ENCODE measurements at places on chromosomes 12 and 14. TPM values are rescaled to one million over a fixed set of nuclear protein-coding genes. Genes with fewer than 3 reads are reported as not detected.

MUCL1 gene
- total RNA-seq: not detected

KRT72 gene
- not detected for total RNA-seq

GNB3 gene
- total RNA-seq: not detected

ZNF740 gene
- total RNA-seq: 10.8 TPM

KLRB1 gene
- 0.97 TPM for total RNA-seq

TSPAN11 gene
- total RNA-seq: 0.27 TPM

ENDOU gene
- 112 TPM for total RNA-seq

LGALS3 gene
- 373 TPM for total RNA-seq

PKP2 gene
- 22.5 TPM for total RNA-seq

HPD gene
- total RNA-seq: not detected

DNA sequence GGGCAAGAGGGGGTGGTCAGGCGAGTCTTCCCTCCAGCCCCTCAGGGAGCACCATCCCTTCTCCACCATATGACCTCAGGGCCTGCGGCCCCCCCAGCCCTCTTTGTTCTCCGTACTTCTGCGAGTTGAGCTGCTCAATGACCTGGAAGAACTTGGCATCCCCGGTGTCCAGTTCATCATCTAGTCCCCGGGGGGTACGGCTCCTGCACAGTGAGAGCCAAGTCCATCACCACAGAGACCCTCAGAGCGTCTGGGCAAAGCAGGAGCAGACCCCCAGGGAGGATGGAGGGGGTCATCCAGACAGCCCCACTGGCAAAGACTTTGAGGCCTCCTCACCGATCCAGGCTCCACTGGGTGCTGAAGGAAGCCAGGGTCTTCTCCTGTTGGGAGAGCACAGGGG, 8.9 kb downstream of the ADCY4 start:
- no peak for DNase-seq
- H3K36me3 ChIP-seq: no peaks in the 10 kb centered on the region
- H3K4me1 ChIP-seq: no peaks in the 10 kb centered on the region
- no peak overlapping the region for H3K27ac ChIP-seq
- no peaks in the 10 kb centered on the region for H3K27me3 ChIP-seq
- no peak overlapping the region for H3K4me3 ChIP-seq

GRCh38 chr14:100542619-100543205, 44.5 kb downstream of the BEGAIN start:
- H3K4me1 ChIP-seq: peaks cover 22% of the 10 kb centered on the region
- DNase-seq: no peak
- no peak overlapping the region for H3K4me3 ChIP-seq
- no peaks in the 10 kb centered on the region for H3K27me3 ChIP-seq
- no peaks in the 10 kb centered on the region for H3K36me3 ChIP-seq

DNA sequence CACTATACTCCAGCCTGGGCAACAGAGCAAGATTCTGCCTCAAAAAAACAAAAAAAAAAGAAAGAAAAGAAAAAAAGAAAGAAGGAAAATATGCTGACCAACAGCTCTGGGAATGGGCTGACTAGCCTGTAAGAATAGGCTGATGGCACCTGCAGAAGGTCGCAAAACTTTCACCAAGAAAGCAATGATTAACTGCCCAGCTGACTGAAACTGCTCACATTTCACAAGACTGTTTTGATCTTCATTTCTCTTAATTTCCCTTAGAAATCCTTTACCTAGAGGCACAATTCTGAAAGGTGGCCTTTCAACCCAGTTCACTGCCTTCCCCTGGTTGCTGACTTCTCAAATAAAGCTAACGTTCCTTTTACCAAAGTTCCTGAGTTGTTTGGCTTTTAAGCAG, 12.4 kb downstream of the BEST3 start:
- H3K27me3 ChIP-seq: no peaks in the 10 kb centered on the region
- H3K4me3 ChIP-seq: no peak overlapping the region
- no peaks in the 10 kb centered on the region for H3K36me3 ChIP-seq
- H3K27ac ChIP-seq: no peak overlapping the region
- DNase-seq: no peak

- H3K4me3 ChIP-seq: no peak overlapping the region
- H3K27me3 ChIP-seq: no peaks in the 10 kb centered on the region
- H3K27ac ChIP-seq: no peak overlapping the region
- no peaks in the 10 kb centered on the region for H3K36me3 ChIP-seq
- no peak for DNase-seq
Measured at GRCh38 chr14:30158299-30158698, 230.7 kb upstream of the PRKD1 start.

DNA sequence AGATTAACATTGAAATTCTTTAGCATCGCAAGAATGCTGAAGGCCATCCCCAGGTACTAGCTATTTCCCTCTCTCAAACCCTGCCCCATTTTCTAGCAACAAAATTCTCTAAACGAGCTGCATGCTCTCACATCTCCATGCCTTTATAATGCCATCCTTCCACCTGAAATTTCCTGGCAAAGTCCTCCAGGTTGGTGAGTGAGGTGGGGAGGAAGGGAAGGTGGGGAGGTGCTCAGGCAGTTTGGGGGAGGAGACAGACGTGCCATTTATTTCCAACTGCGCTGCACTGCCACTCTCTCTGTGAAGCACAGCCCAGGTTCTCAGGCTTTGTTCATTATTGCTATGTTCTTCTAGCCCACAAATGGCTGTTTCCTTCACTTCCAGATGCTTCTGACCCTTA, 208.4 kb downstream of the PAWR start:
- H3K4me1 ChIP-seq: no peaks in the 10 kb centered on the region
- H3K27me3 ChIP-seq: no peaks in the 10 kb centered on the region
- no peaks in the 10 kb centered on the region for H3K36me3 ChIP-seq
- DNase-seq: no peak
- no peak overlapping the region for H3K27ac ChIP-seq

GRCh38 chr14:51087031-51087441, 7.9 kb downstream of the TRIM9 start:
- no peak for DNase-seq
- no peak overlapping the region for H3K27ac ChIP-seq
- H3K36me3 ChIP-seq: no peaks in the 10 kb centered on the region
- no peaks in the 10 kb centered on the region for H3K27me3 ChIP-seq

DNA sequence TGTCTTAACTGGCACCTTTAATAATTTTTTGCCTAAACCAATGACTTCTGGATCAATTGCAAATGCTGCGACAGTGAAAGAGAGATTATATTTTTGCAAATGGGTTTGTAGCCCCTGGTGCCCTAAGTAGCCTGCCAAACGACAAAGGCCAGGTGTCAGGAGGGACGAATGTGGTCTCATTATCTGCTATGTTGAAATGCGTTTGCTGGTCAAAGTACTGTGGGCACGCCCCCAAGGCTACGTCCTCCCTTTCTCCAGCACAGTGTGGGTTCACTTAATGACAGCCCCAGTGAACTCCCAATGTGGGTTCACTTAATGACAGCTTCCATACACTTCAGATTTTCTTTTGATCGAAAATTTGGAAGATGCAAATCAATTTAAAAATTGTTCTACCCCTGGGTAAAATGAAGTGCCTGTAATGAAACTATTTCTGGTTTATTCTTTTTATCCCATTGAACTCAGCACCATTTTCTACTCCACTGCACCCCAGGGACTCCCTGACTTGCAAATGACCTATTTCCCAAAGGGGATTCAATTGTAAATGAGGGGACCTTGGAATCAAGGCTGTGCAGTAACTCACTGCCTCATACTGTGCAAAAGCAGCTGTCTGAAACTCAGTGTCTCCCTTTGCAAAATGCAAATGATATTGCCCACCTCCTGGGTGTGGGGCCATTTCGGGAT, 1.4 kb downstream of the SERPINA11 start:
- H3K27me3 ChIP-seq: no peaks in the 10 kb centered on the region
- H3K36me3 ChIP-seq: no peaks in the 10 kb centered on the region
- no peak for DNase-seq
- H3K4me3 ChIP-seq: no peak overlapping the region
- no peak overlapping the region for H3K27ac ChIP-seq

GRCh38 chr12:98417266-98417665, 98.1 kb upstream of the TMPO start:
- H3K27ac ChIP-seq: no peak overlapping the region
- DNase-seq: no peak
- H3K27me3 ChIP-seq: no peaks in the 10 kb centered on the region
- H3K4me1 ChIP-seq: peaks cover 26% of the 10 kb centered on the region
- H3K36me3 ChIP-seq: no peaks in the 10 kb centered on the region
- no peak overlapping the region for H3K4me3 ChIP-seq

- H3K36me3 ChIP-seq: no peaks in the 10 kb centered on the region
- H3K27me3 ChIP-seq: no peaks in the 10 kb centered on the region
- no peak for DNase-seq
- no peaks in the 10 kb centered on the region for H3K4me1 ChIP-seq
- H3K4me3 ChIP-seq: no peak overlapping the region
Measured at GRCh38 chr12:73221836-73222235, 949.7 kb downstream of the TRHDE start.

- H3K27me3 ChIP-seq: no peaks in the 10 kb centered on the region
- H3K4me3 ChIP-seq: no peak overlapping the region
- DNase-seq: no peak
- peaks cover 26% of the 10 kb centered on the region for H3K4me1 ChIP-seq
- H3K36me3 ChIP-seq: no peaks in the 10 kb centered on the region
- H3K27ac ChIP-seq: peak overlapping the region; percentile 91
Measured at GRCh38 chr12:6368906-6369525, 6.3 kb downstream of the SCNN1A start.

DNA sequence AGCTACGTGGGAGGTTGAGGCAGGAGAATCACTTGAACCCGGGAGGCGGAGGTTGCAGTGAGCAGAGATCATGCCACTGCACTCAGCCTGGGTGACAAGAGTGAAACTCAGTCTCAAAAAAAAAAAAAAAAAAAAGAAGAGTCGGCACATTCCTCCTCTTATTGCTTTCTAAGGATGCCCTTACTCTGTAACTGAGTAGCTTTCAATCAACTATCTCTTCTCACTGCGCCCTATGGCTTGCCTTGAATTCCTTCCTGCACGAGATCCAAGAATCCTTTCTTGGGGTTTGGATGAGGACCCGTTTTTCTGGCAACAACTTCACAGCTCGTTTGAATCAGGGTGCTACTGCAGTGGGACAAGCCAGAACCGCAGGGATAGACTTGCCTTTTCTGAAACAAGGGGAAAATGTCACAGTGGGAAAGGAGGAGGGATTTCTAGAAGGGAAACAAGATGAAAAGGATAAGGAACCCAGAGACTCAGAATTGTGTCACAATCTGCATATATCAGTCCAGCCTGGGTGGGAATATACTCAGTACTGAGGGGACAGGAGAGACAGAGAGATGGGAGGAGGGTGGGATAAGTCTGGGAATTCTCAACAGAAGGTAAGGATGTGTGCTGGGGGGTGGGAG, 16.1 kb upstream of the RND1 start:
- DNase-seq: no peak
- no peak overlapping the region for H3K27ac ChIP-seq
- H3K27me3 ChIP-seq: no peaks in the 10 kb centered on the region
- peak overlapping the region; percentile 29 for H3K4me3 ChIP-seq
- no peaks in the 10 kb centered on the region for H3K4me1 ChIP-seq

GRCh38 chr12:89650239-89650638, 58.4 kb downstream of the ATP2B1 start:
- no peak overlapping the region for H3K27ac ChIP-seq
- H3K4me3 ChIP-seq: no peak overlapping the region
- no peaks in the 10 kb centered on the region for H3K27me3 ChIP-seq
- no peaks in the 10 kb centered on the region for H3K4me1 ChIP-seq
- H3K36me3 ChIP-seq: no peaks in the 10 kb centered on the region
- no peak for DNase-seq

GRCh38 chr12:67484791-67485480, 163.6 kb upstream of the DYRK2 start:
- DNase-seq: no peak
- peaks cover 13% of the 10 kb centered on the region for H3K4me1 ChIP-seq
- no peaks in the 10 kb centered on the region for H3K27me3 ChIP-seq
- no peaks in the 10 kb centered on the region for H3K36me3 ChIP-seq

- no peak overlapping the region for H3K4me3 ChIP-seq
- H3K36me3 ChIP-seq: no peaks in the 10 kb centered on the region
- no peak overlapping the region for H3K27ac ChIP-seq
- H3K4me1 ChIP-seq: no peaks in the 10 kb centered on the region
Measured at GRCh38 chr12:132103542-132104308, 40.4 kb downstream of the DDX51 start.

- no peaks in the 10 kb centered on the region for H3K27me3 ChIP-seq
- no peak for DNase-seq
- H3K4me3 ChIP-seq: no peak overlapping the region
- no peaks in the 10 kb centered on the region for H3K36me3 ChIP-seq
- H3K4me1 ChIP-seq: no peaks in the 10 kb centered on the region
Measured at GRCh38 chr12:87766044-87766443, 263.2 kb downstream of the C12orf50 start.

GRCh38 chr12:88958946-88959345, 378.7 kb upstream of the KITLG start:
- no peaks in the 10 kb centered on the region for H3K36me3 ChIP-seq
- H3K27me3 ChIP-seq: peaks cover 14% of the 10 kb centered on the region
- no peak overlapping the region for H3K4me3 ChIP-seq
- no peaks in the 10 kb centered on the region for H3K4me1 ChIP-seq

- no peaks in the 10 kb centered on the region for H3K4me1 ChIP-seq
- no peak for DNase-seq
- H3K4me3 ChIP-seq: no peak overlapping the region
- H3K27me3 ChIP-seq: no peaks in the 10 kb centered on the region
- no peak overlapping the region for H3K27ac ChIP-seq
- no peaks in the 10 kb centered on the region for H3K36me3 ChIP-seq
Measured at GRCh38 chr12:51475543-51475942, 50.9 kb downstream of the SLC4A8 start.

DNA sequence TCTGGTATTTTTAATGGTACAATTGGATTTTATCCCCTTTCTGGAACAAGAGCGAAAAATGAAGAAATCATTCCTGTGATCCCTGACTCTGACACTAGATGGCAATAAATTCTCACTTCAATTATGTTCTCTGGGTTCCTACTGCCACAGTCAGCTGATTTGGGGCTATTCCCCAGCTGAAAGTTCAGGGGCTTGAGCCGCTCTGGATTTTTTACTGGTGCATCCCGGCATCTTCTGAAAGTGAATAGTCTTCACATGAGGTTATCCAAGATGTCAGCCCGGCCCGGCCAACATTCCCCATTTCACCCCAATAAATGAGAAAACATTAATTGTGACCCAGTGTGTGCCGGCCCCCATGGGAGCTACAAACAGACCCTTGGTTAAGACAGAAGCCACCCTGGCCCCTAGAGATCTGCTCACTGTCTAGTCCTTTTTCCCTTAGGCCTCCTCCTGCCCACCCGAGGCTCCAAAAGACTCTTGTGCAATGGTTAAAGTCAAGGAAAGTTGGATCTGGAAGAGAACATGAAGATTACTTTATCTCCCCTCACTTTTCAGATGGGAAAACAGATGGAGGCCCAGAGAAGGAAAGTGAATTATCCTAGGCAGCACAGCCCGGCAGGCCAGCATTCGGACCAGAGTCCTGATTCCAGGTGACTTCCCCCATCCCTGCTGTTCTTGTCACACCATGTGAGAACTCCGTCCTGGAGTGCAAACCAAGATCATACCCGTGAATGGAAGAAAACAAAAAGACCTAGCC, 20.8 kb downstream of the CKAP4 start:
- DNase-seq: no peak
- no peaks in the 10 kb centered on the region for H3K36me3 ChIP-seq
- peaks cover 11% of the 10 kb centered on the region for H3K4me1 ChIP-seq
